Activated gamma-delta T cell treated with anti-CD3 and anti-CD28 coated beads, Interleukin-2, amount 50 U/mL, for 16 hours (primary cell): ENCODE measurements at places on chromosomes 1 and 21.
A peak's percentile ranks its signal among the peaks of the same experiment; 100 is the strongest.

- no peak for DNase-seq
Observed at GRCh38 chr1:112699425-112700144, 7.3 kb downstream of the RHOC start.

- no peak for DNase-seq
Observed at GRCh38 chr1:7916501-7916830, 24.2 kb downstream of the TNFRSF9 start.

DNA sequence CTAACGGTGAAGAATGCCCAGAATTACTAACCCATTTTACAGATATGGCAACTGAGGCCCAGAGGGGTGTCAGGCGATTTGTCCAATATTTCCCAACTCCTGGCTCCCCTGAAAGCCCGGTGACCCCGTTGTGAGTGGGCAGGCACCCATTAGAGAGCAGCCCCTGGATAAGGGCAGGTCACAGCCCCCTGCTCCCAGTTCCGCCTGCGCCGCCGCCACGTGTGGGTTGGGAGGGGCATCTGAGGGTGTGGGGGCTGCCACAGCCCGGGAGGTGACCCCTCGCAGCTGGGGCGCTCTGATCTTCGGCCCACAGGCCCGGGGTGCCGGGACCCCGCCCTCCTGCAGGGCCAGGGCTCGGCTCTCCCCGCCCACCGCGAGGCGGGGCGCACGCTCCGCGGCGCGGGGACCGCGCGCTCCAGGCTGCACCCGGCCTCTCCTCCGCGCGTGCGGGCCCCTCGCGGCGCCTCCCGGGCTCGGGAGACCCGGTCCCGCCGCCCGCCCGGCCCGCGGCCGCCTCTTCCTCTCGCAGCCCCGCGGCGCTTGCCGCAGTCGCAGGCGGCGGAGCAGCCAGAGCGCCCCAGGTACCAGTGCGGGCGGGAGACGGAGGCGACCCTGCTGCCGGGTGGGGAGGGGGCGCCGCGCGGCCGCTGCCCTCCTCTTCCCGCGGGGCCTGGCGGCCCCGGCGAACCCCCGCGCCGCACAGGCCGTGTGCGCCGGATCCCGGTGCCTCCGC lies at the start of gene HTR6:
Gene HTR6, plus strand, starts transcription at position 423 of the 733 bp plus-strand sequence. CDS start 879 bp downstream, outside the sequence.
- DNase-seq, result peak; percentile 8

DNA sequence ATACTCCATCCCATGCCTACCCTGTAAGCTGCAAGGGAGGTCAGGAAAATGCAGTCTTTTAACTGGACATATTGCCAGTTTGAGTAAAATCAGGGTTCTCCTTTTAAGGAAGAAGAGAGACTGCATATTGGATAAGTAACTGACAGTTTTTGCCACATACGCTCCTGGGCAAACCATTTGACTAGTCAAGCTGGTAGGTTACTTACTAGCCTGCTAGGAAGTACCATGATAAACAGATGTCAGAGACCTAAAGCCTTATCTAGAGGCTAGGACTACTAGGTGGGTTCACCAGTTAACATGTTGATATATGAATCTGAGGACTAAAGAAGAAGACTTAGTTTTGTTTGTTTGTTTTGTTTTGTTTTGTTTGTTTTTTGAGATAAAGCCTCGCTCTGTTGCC lies 33.5 kb downstream of the EEIG2 start:
- no peak for DNase-seq

DNA sequence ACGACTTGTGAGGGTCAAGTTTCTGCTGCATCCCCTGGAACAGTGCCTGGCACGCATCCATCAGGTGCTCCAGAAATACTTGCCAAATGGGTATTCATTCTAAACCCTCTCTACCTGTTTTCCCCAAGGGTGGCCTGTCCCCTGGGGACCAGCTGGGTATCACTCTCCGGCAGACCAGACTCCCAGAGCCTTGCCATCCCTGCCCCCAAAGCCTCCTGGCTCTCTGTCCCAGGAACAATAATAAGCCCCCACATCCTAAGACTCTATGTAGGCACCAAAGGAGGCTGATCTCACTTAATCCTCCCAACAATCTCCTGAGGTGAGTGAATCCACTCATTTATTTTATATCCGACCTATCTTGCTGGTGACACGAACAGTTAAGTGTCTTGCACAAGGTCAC lies 96.7 kb downstream of the MRPL37 start:
- DNase-seq, result no peak
